CD8-positive, alpha-beta memory T cell (primary cell): ENCODE measurements at places on chromosomes 2 and 18. TPM values are rescaled to one million over a fixed set of nuclear protein-coding genes. Genes with fewer than 3 reads are reported as not detected.

- no peak for DNase-seq
Observed at GRCh38 chr2:205527801-205528200, 154.5 kb upstream of the NRP2 start.

- DNase-seq = no peak
Observed at GRCh38 chr2:241925821-241926441, 56.4 kb downstream of the RTP5 start.

GRCh38 chr18:62586781-62587487 lies 64.1 kb downstream of the ZCCHC2 start:
- no peak for DNase-seq

GKN1 gene
- not detected for total RNA-seq

PLGLB2 gene
- total RNA-seq = 0.89 TPM

DNA sequence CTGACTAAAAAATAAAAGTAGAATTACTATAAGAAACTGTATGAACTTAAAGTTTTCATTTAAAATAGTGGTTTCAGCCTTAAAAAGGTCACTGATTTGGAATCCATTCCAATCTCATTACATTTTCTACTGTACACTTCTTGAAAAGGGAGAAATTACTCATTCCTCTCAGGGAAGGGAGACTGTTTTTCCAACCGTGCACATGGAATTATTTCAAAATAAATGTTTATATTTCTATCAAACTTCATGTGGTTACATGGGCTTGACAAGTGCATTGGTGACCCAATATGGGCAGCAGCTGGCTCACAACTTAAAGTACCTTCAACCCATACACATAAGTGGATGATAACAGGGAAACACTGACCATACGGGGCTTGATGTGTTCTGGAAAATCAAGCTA lies 324.5 kb upstream of the THUMPD2 start:
- DNase-seq = no peak

- no peak for DNase-seq
Observed at GRCh38 chr2:177338177-177338721, 54.3 kb upstream of the AGPS start.

DNA sequence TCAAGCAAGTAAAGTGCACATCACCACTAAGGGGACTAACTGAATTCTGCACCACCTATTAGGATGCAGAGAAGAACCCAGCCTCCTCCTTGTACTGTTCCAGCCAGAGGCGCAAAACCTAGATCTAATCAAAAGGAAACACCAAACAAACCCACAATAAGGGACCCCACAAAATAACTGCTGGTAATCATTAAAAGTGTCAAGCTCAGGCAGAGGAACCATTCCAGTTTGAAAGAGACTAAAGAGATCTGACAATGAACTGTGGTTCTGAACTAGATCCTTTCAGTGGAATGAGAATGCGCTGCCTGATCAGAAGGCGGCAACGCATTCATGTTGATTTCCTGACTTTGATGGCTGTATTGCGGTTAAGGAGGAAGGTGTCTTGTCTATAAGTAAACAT lies 16.8 kb downstream of the HDLBP start:
- no peak for DNase-seq

MC5R gene
- total RNA-seq = not detected

DNA sequence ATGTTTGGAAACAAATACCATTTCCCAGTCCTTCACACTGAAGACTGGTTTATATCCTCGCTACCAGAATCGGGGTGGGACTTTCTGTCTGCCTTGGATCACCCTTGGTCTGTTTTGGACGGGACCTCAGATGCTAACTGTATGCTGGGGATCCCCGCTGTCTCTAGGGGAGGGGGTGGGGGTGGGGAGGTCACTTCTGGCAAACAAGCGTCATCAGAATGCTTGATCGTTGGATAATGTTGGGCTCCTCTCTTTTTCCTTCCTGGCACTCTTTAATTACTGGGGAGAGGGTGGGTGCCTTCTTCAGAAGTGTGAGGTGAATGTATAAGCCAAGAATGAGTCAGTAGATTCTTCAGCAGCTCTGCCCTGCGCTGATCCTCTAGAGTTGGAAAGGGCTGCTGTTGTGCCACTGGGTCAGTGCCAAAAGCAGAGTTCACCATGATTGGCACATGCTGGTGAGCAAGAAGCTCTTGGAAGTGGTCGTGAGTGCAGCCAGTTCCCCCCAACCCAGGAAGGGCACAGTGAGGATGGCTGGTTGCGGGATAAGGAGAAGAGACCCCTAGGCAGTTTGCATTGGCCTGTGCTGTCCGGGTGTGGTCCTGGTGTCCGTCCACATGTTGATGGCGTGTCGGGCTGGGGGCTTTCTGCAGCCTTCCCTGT lies 32.2 kb downstream of the DGKD start:
- DNase-seq = no peak

PLCD4 gene
- 0.16 TPM for total RNA-seq

CCDC141 gene
- 2.1 TPM for total RNA-seq

DNA sequence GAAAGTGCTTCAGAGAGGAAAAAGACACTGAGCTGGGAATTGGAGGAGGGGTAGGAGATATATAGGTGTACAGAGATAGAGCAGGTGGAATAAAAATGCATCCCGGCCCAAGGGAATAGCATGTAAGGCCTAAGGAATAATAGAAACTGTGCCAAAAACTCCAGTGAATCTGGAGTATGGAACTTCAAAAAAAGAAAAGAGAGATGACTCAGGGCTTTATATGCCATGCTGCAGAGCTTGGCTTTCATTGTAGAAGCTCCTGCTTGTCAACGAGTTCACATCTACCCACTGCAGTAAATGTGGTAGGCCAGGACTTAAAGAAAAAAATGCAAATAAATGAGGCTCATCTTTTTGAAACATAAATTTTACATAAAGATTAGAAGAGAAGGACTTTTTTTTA lies 131.8 kb downstream of the MREG start:
- no peak for DNase-seq

GRCh38 chr18:58788971-58789875 lies 75.5 kb upstream of the ZNF532 start:
- DNase-seq = no peak

DNA sequence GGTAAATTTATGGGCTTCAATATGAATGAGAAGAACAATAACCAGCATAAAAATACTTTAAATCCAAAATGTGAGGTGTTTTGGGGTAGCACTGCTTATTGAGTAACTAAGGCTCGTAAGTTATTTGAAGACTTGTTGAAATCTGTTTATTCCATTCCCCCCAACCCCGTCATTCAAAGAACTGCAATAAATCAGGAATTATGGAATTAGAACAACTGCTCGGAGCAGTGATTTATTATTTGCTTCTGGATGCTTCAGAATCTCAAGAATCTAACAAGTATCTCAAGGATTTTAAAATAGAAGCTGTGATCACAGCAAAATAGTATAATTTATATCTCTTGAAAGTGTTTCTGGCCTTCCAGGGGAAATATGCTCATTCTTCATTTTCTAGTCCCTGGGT lies 86.8 kb downstream of the EML6 start:
- no peak for DNase-seq

GRCh38 chr18:51011709-51012108 lies 18.3 kb upstream of the SMAD4 start:
- DNase-seq = no peak

GRCh38 chr2:122514451-122514996 lies 759.1 kb downstream of the TSN start:
- no peak for DNase-seq
